ENCODE measurements at places on chromosomes 2 and 18.
A peak's percentile ranks its signal among the peaks of the same experiment; 100 is the strongest.

- DNase-seq = no peak
Measured at GRCh38 chr2:239598011-239598731, 197.4 kb upstream of the HDAC4 start.

GRCh38 chr2:45652090-45653031 lies 886 bp downstream of the PRKCE start:
- no peak for DNase-seq

GRCh38 chr2:120110507-120110906 lies 97.6 kb downstream of the EPB41L5 start:
- no peak for DNase-seq

DNA sequence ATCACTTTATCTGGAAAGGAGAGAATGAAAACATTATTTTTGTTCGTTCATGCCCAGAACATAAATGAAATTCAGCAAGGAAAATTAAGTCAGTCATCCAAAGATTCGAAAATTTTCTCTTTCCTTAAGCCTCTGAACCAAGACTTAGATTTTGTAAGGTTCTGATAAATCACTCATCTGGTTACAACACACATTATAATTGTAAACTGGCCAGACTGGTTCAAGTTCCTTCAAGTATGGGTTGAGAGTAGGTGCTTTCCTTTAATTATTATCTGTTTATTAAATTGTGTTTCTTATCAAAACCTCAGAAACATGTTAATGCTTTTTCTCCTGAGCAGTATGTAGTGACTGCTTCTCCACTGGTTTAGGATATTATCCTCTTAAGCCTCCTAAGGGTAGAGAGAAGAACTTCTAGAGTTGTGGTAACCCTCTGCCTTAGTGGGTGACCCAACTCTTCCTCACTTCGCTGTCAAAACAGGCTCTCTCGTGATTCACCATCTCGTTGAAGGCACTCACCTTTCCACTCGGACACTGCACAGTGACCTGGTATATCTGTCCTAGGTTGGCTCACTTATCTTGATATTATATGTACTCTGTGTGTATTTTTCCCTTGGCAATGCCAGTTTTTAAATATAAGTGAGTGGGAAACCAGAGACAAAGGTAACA lies 325.9 kb downstream of the PAX3 start:
- no peak for DNase-seq

DNA sequence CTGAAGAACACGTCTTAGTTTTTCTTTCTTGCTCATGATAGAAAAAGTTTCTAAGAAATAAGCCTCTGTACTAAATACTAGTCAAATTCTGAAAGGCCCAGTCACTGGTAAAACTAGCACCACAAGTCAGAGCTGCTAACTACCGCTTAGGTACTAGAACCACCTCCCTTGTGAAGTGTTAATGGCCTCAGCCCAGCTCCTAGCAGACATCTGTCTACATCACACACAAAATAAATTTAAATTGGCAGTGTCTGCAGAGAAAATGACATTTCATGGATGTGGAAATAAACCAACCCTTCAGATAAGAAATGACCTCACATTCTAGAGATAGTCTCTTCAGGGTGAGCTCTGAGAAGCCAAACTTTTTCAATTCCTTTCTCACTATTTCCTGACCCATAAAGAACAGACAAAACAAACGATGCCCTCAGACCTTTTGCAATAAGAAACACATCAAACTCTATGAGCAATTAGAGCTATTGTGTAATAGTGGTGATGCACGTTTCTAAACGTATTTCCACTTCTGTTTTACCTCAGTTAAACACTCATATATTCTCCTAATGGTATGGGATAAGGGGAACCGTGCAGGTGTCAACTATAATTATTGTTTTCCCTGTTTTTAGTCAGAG lies 70.3 kb upstream of the DSG1 start:
- DNase-seq = no peak

DNA sequence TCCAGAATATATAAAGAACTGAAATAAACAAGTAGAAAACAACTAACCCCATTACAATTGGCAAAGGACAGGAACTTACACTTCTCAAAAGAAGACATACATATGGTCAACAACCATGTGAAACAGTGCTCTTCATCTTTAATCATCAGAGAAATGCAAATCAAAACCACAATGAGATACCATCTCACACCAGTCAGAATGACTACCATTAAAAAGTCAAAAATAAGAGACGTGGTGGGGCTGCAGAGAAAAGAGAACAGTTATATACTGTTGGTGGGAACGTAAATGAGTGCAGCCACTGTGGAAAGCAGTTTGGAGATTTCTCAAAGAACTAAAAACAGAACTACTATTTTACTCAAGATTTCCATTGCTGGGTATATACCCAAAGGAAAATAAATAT lies 1696.3 kb upstream of the TMEFF2 start:
- DNase-seq = no peak

DNA sequence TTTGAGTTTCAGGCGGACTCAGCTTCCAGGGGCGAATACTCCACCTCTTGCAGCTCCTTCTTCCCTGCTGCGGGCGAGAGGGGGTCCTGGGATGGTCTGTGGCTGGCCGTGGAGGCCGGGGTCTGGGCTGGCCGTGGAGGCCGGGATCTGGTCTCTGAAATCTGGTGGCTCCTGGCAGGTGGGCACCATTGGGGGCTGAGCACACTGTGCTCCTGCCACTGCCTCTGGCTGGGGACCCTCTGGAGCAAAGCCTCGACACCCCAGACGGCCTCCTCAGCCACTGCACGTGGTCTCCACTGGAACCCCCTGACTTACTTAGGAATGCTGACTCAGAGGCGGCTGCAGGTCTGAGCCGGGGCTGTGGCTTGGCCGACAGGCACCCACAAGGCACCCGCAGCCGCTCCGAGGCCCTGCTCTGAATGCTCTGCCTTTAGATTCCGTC lies 100.1 kb upstream of the ALKAL2 start:
- DNase-seq = no peak

DNA sequence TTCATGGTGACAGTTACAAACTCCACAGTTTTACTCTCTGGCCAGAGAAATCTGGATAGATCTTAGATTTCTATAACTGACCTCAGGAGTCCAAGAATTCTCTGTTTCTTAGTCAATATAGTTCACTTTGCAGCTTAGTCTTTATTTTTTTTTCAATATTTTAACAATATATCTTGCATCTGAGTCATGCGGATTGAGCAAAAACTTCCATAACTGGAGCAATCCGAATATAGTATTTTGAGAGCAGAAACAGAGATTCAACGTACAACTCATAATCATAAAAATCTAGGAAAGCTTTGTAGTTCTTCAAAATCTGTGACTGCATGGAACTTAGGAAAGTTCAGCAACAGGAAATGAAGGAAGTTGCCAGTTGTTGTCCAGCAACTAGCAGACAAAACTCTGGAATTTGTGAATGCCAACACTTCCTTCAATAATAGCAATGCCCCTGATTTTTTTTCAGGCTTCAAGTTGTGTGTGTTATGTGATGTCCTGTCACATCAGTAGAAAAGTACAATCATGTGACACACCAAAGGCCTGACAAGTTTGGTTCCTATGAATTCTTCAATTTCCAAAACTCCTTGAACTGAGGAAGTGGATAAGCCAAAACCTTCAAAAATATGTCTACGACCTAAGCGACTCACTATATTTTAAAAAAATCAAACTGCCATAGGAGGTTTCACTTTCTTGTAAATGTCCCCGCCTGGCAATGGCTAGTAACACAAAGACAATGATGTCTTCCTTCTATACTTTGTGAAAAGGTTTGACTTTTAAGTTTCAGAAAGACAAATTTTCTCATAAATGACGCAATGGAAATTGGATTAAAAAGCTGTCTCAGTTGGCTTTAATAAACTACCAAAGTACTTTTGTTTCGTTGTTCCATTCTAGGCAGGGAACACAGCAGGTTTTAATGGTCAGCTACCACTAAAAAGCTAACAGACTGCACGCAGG lies 510.6 kb downstream of the ERBB4 start:
- DNase-seq = no peak

DNA sequence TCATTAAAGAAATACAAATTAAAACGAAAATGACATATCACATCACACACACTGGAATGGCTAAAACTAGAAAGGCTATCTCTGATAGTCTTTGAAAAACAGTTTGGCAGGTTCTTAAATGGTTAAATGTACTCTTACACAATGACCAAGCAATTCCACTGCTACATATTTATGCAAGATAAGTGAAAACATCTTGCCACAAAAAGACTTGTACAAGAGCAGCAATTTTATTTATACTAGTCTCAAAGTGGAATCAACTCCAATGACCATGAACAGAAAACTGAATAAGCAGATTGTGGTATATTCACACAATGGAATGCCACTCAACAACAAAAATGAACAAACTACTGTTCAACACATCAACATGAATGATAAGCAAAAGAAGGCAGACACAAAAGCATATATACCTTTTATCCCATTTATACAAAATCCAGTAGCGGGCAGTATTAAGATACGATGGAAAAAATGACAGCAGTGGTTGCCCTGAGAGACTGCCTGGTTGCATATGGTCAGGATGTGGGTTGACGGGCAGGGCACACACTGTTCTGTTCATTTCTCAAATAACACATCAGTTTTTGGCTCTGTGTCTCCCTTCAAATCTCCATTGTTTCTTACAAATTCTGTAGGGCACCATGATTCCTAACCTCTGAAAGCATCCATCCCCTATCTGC lies 25.4 kb downstream of the SP100 start:
- DNase-seq = peak; percentile 15

GRCh38 chr18:53056064-53056463 lies 716.1 kb downstream of the DCC start:
- no peak for DNase-seq

GRCh38 chr2:113039158-113039557 lies 13.5 kb downstream of the IL36B start:
- DNase-seq = no peak

DNA sequence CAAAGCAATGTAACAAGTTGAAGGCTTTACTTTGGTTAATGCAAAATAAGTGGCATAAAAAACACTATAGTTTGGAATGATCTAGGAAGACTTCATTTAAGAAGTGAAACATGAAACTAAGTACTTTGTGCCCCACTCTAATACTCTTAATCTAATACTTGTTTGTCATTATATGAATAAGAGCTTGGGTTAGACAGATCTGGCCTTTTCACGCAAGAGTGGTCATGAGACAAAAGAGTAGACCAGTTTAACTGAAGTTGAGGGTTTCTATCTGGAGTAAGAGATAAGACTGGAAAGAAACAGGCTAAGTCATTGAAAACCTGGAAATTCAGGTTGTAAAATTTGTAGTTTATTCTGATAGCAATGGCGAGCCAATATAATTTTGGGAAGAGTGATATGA lies 2.8 kb downstream of the SLC30A6 start:
- no peak for DNase-seq

- no peak for DNase-seq
Measured at GRCh38 chr2:237222178-237222577, 136.5 kb downstream of the COPS8 start.

- no peak for DNase-seq
Measured at GRCh38 chr2:212863185-212863588, 288.2 kb downstream of the IKZF2 start.

- no peak for DNase-seq
Measured at GRCh38 chr2:232598293-232598692, 35.1 kb upstream of the EFHD1 start.

GRCh38 chr2:241559323-241560161 lies 997 bp downstream of the BOK start:
- DNase-seq = no peak

GRCh38 chr18:9353596-9353995 lies 19.0 kb downstream of the TWSG1 start:
- DNase-seq = no peak

DNA sequence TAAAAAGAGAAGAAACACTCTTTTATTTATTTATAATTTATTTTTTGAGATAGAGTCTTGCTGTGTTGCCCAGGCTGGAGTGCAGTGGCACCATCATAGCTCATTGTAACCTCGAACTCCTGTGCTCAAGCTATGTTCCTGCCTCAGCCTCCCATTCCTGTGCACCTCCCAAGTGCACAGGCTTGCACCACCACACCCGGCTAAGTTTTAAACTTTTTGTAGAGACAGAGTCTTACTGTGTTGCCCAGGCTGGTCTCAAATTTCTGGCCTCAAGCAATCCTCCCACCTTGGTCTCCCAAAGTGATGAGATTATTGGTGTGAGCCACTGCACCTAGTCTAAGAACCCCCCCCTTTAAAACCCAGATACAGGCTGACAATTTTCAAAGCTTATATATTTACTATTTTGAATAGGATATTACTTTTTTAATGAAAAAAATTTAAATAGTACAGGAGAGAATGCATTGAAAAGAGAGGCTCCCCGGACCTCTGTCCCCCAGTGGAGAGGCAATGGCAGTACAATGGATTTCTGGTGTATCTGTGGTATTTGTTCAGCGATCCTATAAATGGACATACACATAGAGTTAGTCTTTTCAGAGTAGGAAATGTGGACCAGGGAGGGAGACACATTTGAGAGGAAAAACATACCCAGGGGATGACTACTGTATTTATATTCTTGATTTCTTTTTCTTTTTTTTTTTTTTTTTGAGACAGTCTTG lies 48.1 kb upstream of the CNOT11 start:
- no peak for DNase-seq

- no peak for DNase-seq
Measured at GRCh38 chr18:49613641-49614151, 51.8 kb downstream of the LIPG start.

GRCh38 chr2:9644603-9645002 lies 13.8 kb upstream of the YWHAQ start:
- DNase-seq = no peak

DNA sequence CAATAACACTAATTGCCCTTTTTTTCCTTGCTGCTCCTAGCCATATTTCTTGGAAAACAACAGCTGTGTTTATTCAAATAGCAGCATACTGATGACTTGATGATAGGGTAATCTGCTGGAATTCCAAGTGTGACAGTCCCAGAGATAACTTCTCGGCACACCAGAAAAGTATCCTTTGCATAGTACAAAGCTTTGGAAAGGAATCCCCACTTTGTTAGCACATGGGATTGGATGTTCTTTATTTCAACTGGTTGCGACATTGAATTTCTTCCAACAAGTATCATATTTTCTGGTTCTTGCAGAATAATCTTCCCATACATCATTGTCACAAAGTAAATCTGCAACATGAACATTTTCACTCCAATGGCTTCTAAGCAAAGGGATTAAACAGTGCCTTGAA lies 445.8 kb upstream of the ACVR2A start:
- no peak for DNase-seq

- DNase-seq = no peak
Measured at GRCh38 chr2:176851200-176851888, 361.2 kb upstream of the HNRNPA3 start.

DNA sequence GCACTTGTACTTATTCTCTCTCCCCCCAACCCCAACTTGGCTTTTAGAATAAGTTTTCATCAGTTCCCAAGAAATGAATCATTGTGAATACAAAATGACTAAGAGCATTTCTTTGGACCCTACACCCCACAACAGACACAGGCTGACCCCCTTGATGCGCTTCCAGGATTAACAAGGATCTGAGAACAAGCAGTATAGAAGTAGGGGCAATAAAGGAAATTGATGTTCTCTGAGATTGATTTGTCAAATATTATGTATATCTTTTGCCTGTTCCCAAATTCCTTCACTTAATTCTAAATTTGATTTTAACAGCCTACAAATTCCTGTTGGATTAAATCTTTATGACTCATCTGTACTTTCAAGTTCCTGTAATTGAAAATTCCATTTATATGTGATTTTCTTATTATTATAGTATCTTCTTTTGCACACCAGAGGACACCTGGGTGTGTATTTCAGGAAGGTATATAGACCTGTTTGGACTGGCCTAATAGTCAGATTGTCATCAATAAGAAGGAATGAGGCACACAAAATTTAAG lies 10.2 kb upstream of the PTPN4 start:
- no peak for DNase-seq

Data from activated CD8-positive, alpha-beta memory T cell treated with anti-CD3 and anti-CD28 coated beads for 1 hour (primary cell).